ENCODE measurements at places on chromosomes 5 and 9.

- peak; percentile 36 for DNase-seq
Observed at GRCh38 chr5:76403766-76404222, 709 bp downstream of the IQGAP2 start.

DNA sequence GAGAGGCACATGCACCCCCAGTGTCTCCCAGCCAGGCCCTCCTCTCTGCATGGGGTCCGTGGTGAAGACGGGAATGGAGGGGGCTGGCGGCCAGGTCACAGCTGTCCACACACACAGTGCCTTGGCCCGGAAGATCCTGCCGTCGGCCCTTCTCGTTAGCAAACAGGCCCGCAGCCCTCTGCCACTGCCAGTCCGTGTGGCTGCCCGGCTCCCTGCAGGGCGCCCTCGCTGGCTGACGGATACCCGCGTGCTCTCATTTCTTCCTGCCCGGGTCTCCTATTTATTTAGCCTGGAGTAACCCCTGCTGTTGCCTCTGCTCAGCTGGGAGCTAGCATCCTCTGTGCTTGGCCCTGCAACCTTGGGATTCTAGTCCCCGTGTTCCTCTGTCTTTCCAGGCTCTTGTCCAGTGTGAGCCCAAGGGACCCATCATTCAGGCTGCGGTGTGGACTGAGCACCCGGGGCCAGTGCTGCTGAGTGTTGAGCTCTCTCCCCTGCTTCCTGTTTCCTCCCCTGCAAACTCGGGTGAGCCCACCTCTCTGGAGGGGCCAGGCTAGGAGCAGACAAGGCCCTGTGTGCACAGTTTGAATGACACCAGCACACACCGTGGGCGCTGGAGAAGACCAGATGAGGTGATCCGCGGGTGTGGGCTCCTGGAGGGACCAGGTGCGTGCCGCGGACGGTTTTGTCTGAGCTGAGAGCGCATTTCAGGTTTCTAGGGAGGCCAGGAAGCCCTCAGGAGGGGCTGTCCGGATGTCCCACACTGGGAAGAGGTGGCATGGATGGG, 14.6 kb upstream of the RNU6ATAC start:
- DNase-seq = no peak

GRCh38 chr9:23741351-23741750, 84.7 kb downstream of the ELAVL2 start:
- DNase-seq = no peak

DNA sequence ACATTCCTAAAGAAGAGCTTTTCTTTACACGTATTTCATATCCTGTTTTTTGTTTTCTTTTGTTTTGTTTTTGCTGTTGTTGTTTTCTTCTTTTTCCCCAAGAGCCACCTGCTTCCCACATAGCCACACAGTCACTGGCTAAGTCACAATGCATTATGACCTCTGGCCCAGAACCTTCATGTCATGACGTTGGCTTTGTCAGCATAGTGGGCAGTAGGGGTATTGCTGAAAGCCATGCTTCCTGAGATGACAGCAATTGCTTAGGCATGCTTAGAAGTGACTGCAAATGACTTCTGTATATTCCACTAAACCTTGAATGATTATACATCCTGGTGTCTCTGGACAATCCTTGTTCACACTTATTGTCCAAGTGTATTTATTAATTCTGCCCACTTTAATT, 375.8 kb downstream of the TAF11L14 start:
- no peak for DNase-seq

- no peak for DNase-seq
Observed at GRCh38 chr5:3680821-3681220, 85.2 kb downstream of the IRX1 start.

GRCh38 chr9:110128664-110129329, 79.2 kb downstream of the C9orf152 start:
- no peak for DNase-seq

All from stimulated activated CD8-positive, alpha-beta memory T cell treated with anti-CD3 and anti-CD28 coated beads, Interleukin-7, amount 100 ng/mL, for 48 hours (primary cell).